ENCODE measurements at places on chromosomes 1 and 21. TPM values are rescaled to one million over a fixed set of nuclear protein-coding genes. Genes with fewer than 3 reads are reported as not detected.

DNA sequence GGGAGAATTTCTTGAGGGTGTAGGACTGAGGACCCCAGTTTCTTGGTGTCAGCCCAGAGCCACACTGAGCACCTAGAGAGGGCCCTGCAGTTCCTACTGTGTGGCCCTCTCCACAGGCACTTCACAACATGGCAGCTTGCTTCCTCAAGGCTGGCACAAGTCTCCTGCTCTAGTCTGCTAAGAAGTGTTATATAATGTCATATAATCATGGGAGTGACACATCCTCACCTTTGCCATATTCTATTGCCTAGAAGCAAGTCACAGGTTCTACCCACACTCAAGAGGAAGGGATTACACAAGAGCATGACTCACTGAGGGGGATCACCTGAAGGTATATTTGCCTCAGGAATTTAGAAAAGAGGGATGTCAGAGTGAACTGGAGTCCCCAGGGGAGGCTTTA lies 5.5 kb upstream of the SNX27 start:
- DNase-seq, result peak; percentile 37

DNA sequence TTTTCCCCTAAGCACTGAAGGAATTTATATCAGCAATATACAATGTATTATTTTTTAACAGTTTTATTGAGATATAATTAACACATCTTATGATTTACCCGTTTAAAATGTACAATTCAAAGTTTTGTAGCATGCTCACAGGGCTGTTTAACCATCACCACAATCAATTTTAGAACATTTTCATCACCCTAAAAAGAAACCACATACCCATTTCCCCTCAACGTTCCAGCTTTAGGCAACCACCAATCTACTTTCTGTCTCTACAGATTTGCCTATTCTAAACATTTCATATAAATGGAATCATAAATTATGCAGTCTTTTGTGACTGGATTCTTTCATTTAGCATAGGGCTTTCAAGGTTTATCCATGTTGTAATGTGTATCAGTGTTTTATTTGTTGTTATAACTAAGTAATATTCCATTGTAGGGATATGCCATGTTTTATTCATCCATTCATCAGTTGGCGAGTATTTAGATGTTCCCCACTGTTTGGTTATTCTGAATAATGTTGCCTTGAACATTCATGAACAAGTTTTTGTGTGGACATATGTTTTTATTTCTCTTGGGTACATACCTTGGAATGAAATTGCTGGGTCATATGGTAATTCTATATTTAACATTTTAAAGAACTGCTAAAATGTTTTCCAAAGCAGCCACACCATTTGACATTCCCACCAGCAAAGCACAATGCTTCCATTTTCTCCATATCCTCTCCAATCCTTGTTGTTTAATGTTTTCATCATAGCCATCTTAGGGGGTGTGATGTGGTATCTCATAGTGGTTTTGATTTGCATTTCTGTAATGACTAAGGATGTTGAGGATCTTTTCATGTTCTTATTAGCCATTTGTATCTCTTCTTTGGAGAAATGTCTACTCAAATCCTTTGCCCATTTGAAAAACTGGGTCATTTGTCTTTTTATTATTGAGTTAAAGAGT lies 188.5 kb downstream of the TM2D1 start:
- DNase-seq, result no peak

The RAB25 gene
- total RNA-seq, result 221 TPM

The WNT3A gene
- not detected for total RNA-seq

DNA sequence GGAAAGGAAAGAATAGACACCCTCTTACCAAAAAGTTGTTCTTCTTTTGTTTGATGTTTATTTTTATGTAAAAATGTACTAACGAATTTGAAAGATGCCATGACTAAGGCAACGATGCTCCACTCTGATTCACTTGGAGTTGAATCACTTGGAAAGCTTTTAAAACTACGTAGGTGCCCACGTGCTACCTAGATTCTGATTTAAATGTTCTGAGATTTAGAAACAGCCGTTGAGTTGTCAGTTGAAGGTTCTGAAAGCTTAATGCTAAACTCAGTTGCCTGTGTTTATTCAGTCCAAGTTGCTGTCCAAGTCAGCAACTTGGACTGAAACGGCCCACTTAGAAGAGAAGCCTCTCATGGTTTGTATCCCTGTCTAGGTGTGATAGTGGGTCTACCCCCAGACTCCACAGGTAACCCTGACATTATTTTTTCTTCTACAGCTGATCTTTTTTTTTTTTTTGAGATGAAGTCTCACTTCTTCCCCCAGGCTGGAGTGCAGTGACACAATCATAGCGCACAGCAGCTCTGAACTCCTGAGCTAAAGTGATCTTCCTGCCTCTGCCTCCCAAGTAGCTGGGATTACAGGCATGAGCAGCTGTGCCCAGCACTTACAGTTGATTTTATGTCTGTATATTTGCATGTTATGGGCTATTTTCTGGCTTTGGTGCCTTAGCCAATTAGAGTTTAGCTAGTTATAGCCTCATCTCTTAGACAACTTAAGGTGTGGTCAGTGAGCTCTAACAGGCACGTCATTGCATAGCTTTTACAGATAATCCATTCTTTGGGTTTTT lies 1.4 kb upstream of the VAMP4 start:
- peak; percentile 53 for DNase-seq

The OVAAL gene
- total RNA-seq, result not detected

The LCK gene
- total RNA-seq, result 2.0 TPM

The PGM1 gene
- 34.9 TPM for total RNA-seq

DNA sequence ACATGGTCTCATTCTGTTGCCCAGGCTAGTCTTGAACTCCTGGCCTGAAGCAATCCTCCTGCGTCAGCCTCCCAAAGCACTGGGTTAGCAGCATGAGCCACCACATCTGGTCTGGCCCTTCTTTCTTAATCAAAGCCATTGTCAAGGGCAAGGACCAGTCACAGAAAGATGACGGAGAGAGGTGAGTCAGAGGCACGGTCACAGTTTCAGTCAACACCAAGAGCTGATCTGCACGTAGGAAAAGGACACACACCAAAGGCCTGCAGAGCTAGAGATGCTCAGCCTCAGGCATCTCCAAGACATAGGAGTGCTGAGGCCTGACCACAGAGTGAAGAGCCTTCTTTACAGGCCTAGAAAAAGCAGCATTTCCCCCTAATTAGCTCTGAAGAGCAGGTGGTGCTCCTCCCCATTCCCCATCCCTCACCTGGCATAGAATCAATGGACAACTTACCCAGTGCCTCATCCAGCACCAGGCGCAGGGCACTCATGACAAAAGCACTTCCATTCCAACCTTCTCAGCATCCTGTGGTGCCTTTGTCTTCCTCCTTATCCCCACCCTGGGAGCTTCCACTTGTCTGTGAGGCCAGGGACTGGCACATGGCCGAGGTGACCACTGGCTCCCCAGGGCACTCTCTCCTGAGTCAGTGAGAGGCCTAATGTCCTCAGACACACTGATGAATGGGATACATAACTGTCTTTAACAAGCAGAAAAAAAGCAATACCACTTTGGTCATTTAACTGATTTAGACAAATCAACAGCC lies 139.8 kb downstream of the AJAP1 start:
- DNase-seq, result no peak

The KCNK2 gene
- 48.7 TPM for total RNA-seq

The RHD gene
- not detected for total RNA-seq

GRCh38 chr1:42680921-42681683 lies 1.1 kb upstream of the YBX1 start:
- peak; percentile 59 for DNase-seq

The CELSR2 gene
- total RNA-seq, result 7.2 TPM

- peak; percentile 72 for DNase-seq
Measured at GRCh38 chr1:206935491-206936067, 10.7 kb downstream of the PIGR start.

DNA sequence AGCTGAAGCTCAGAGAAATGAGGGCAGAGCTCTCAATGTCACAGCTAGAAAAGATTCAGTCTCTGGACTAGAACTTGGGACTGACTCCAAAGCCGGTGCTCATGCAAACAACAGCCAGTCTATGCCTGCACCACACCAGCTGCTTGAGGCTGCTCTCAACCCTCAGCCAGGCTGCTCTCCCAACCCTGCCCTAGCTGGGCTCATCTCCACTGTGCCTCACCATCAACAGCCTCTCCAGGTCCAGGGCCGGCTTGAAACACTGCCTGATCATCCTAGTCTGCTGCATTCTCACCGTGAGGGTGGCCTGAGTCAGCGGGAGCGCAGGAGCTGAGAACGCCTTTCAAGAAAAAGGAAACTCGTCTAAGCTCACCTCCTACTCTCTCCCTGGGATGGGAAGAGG lies 94.5 kb downstream of the PTPRU start:
- DNase-seq, result no peak

DNA sequence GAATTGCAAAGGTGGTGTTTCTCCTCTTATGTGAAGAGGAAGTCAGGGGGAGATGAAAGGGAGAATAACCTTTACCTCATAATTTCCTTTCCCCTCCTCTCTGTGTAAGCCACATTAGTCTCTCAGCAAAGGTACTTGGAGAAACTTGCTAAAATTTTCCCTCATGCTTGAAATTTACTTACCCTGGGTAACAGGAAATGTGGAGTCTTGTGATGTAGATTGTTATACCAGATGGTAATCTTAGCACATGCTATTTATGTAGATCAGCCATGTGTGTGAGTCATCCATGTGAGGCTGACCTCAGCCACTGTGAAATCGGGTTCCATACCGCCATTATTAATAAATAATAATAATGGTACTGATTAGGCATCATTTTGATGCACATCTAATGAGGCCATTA lies 128.4 kb downstream of the TGFB2 start:
- DNase-seq, result no peak

DNA sequence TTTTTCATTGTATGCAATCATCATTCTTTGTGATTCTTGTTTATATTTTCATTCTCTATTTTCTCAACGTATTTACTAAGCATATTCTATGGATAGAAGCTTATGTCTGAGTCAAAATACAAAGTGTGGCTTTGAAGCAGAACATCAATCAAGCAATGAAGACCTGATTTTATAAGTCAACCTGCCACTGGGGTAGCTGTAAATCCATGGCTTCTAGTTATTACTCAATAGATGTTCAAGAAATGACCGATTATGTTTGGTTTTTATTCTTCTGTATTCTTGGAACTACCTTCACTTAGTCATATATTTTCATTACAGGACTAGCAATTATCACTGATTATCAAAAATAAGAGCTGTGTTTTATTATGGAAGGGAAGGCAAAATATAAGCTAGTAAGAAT lies 20.5 kb upstream of the PTGS2 start:
- DNase-seq, result no peak

The RNU1-2 gene
- total RNA-seq, result under 0.01 TPM

The TGFB2 gene
- total RNA-seq, result 13.6 TPM

The CFHR2 gene
- total RNA-seq, result not detected

DNA sequence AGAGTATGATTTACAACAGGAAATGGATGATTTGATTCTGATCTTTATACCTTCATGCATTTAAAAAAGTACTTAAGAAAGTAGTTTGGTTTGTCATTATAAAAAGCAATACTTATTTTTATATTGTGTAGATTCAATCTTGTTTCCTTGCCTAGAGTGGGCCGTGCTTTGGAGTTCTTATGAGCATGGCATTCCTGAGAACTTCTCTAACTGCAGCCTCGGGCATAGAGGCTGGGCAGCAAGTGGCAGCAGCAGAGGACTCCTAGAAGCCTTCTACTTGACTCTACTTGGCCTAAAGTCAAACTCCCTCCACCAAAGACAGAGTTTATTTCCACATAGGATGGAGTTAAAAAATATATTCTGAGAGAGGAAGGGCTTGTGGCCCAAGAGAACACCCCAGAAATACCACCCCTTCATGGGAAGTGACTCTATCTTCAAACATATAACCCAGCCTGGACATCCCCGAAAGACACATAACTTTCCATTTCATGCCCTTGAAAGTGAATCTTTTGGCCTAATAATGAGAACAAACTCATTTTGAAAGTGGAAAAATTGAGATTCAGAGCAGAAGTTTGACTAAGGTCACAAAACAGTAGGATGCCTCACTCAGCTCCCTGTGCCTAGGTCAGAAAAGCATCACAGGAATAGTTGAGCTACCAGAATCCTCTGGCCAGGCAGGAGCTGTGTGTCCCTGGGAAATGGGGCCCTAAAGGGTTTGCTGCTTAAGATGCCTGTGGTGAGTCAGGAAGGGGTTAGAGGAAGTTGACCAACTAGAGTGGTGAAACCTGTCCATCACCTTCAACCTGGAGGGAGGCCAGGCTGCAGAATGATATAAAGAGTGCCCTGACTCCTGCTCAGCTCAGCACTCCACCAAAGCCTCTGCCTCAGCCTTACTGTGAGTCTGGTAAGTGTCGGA lies at the start of gene IVL:
TSS of gene IVL (plus strand) at position 861 of the 916 bp plus-strand sequence. CDS start 1,252 bp downstream, outside the sequence.
- no peak for DNase-seq

GRCh38 chr1:55232448-55233144 lies 17.4 kb upstream of the USP24 start:
- no peak for DNase-seq

The SCMH1 gene
- 84.6 TPM for total RNA-seq

GRCh38 chr1:38028105-38028591 lies 15.6 kb downstream of the UTP11 start:
- no peak for DNase-seq

The OR2T33 gene
- total RNA-seq, result not detected

GRCh38 chr1:47693115-47693514 lies 255.3 kb downstream of the FOXD2 start:
- DNase-seq, result no peak

The PPCS gene
- 446 TPM for total RNA-seq

The OR2AK2 gene
- not detected for total RNA-seq

The PPIAL4G gene
- not detected for total RNA-seq

The PDE9A gene
- total RNA-seq, result 31.2 TPM

The CHRNB2 gene
- total RNA-seq, result not detected

GRCh38 chr1:154467434-154468102 lies 34.5 kb upstream of the TDRD10 start:
- no peak for DNase-seq

DNA sequence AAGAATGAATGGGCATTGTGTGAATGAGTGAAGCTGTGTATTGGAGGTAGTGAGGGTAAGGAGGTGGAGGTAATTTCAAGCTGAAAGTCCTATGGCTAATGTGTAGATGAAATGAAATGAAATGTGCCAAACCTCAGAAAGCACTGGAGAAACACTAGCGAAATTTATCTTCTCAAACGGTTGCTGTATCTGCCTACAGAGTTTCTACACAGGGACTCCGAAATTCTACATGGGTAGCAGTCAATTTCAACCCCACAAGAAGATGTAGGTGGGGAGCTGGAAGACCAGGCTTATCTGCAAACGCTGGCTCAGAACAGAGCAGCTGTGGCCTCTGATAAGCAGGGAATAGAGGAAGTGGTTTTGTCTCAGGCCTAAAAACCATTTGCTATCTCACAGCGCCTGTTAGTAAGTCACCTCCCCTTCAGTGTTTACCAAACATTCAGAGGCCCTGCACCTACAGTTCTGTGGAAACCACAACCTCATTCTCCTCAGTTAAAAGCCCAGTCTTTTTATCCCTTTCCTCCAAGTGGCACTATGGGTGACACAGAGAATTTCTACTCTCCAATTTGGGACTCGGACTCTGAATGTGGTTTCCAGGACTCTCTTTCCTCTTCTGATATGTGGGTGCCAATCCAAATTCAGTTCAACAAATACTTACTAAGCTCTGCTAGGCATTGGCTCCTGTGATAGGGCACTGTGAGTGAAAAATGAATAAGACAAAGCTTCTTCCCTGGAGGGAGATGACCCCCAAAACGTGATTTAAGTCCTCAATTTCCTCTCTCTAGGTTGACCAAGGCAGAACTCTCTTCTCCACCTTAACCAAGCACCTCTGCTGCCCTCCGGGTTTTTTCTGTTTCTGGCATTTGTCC lies 17.2 kb upstream of the SLAMF6 start:
- peak; percentile 81 for DNase-seq

- no peak for DNase-seq
Measured at GRCh38 chr1:183739082-183739481, 65.8 kb upstream of the RGL1 start.
